Type B pancreatic cell (in vitro differentiated cells): ENCODE measurements at places on chromosomes 13 and 19.

DNA sequence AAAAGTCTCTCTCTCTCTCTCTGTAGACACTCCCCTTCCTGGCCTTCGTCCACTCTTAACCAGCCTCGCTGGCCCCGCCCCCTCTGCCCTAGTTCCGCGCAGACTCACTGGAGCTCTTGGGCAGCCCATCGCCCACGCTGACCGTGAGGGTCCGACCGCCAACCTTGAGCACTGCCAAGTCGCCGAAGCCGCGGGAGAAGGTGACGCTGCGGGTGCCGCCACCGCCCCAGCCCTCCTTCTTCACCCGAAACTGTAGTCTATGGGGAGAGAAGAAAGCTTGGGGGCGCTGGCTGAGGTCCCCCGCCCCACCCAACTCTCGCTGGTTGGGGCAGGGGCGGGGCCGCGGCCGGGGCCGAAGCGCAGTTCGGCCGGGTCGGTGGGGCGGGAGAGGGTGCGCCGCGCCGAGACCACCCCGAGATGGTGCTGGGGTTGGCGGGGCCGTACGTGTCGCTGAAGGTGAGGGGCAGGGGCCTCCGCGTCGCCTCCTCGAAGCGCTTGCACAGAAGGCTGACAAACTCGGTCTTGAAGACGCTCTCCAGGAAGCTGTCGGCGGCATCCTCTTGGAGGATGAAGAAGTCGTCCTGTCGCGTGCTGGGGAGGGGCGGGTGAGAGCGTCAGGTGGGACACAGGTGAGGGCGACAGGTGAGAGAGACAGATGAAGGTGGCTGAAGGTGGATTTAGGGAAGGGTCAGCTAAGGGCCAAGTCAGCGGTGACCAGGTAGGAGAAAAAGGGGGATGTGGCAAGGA lies 12.6 kb upstream of the ZNF414 start:
- peak; percentile 95 for DNase-seq

GRCh38 chr13:46086985-46087384 lies 17.8 kb downstream of the CPB2 start:
- DNase-seq, result no peak

GRCh38 chr19:41882568-41883462 lies at the start of gene ARHGEF1:
Gene ARHGEF1, plus strand, starts transcription at chr19:41883184. Its CDS starts 4,899 bp downstream, at chr19:41888083.
- DNase-seq, result no peak

DNA sequence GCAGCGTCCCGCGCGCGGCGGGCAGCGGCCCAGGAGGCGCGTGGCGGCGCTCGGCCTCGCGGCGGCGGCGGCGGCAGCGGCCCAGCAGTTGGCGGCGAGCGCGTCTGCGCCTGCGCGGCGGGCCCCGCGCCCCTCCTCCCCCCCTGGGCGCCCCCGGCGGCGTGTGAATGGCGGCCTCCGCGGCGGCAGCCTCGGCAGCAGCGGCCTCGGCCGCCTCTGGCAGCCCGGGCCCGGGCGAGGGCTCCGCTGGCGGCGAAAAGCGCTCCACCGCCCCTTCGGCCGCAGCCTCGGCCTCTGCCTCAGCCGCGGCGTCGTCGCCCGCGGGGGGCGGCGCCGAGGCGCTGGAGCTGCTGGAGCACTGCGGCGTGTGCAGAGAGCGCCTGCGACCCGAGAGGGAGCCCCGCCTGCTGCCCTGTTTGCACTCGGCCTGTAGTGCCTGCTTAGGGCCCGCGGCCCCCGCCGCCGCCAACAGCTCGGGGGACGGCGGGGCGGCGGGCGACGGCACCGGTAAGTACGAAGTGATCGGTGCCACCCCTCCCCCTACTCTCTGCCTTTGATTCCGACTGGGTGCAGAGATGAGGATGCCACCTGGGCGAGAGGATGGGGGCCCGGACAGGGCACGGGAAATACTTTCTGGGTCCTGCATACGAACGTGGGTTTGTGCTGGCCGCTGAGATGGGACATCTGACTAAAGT lies 874 bp downstream of the TRIM28 start:
- no peak for DNase-seq

DNA sequence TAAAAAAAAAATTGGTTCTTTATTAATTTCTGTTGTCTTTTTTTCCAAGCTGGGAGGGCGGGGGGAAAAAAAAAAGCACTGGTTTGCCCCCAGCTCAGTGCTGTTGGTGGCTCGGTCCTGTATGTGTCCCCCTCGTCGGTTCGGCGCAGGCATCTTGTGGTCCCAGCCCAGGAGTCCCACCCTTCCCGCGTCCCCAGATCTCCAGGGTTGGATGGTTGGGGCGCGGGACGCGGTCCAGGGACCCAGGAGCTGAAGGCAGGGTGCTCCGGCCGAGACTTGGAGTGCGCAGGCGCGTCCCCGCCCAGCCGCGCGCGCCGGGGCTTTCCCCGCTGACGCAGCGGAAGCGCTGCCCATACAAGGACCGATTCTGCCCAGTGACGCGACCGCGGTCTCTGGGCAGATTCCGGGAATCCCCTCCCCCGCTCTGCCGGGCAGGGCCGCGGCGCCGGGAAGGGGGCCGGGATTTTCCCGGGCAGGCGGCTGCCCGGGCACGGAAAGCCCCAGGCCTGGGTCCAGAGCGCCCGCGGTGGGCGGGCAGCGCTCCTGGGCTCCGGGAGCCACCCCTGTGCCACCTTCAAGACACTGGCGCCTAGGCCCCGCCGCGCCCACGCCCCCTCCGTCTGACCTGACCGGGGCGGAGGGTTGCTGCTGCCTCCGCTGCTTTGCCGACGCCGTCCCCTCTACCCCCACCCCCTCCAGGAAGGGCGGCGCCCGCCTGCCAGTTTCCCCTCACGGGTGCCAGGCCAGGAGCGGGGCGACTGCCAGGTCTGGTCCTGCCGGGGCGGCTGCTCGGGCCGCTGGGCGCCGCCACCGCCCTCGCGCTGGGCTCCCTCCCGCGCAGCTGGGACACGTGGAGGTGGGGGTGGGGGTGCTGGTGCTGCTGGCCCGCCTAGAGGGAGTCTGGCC lies 2.3 kb downstream of the JUNB start:
- peak; percentile 94 for DNase-seq

- no peak for DNase-seq
Observed at GRCh38 chr19:37907735-37908455, 887 bp downstream of the SIPA1L3 start.

GRCh38 chr13:100497389-100497788 lies 91.2 kb downstream of the GGACT start:
- DNase-seq, result no peak

DNA sequence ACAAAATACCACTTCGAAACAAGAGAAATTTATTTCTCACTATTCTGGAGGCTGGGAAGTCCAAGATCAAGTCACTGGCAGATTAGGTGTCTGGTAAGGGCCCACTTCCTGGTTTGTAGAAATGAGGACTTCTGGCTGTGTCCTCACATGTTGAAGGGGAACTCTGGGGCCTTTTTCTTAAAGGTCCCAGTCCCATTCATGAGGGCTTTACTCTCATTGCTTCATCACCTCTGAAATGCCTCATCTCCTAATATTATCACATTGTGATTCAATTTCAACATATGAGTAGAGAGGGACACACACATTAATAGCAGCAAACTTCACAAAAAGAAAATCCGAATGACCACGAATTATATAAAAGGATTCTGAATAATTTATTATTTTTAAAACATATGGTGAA lies 21.6 kb upstream of the SIGLEC14 start:
- DNase-seq, result no peak

GRCh38 chr13:49690133-49690994 lies 922 bp downstream of the EBPL start:
- no peak for DNase-seq

DNA sequence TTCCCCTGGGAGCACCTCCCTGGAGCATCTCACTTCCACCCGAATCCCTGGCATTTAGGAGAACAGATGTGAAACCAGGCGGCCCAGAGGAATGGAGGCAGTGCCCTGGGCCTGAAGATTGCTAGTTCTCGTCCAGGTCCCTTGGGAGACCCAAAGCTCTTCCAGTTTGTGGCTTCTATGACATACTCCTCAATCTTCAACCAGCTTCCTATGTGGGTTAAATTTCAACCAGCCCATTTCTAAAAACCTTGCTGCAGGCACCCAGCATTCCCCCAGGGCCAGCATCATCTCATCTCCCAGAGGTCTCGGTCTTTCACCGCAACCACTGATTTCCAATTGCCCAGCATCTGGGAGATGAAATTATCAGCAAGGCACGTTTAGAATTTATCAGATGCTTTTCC lies 46.0 kb upstream of the STK24 start:
- no peak for DNase-seq

- no peak for DNase-seq
Observed at GRCh38 chr13:20118268-20119140, 42.3 kb downstream of the GJA3 start.

DNA sequence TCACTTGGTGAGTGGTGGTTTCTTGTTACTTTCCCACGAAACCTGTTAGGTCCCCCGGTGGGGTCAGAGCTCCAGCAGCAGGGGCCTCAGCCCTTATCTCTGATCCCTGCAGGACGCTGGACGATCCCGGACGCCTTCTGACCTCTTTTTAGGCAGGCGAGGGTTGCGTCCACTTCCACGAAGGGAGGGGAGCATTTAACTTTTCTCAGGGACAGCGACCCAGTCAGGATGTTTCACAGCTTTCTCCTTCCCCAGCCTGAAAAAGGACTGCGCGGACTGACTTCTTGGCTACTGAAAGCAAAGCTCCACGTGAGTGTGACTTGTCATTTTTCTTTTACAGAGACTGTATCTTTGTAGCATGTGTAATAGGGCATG lies 692 bp downstream of the ZNF234 start:
- DNase-seq, result no peak

- no peak for DNase-seq
Observed at GRCh38 chr19:12936582-12936981, 1.8 kb upstream of the CALR start.

- no peak for DNase-seq
Observed at GRCh38 chr13:94176561-94176960, 302.9 kb downstream of the DCT start.

GRCh38 chr19:35462476-35462953 lies 14.5 kb downstream of the FFAR2 start:
- DNase-seq, result no peak

GRCh38 chr13:112891477-112892401 lies 77.3 kb upstream of the MCF2L start:
- no peak for DNase-seq

- no peak for DNase-seq
Observed at GRCh38 chr13:45879666-45880065, 28.1 kb upstream of the SIAH3 start.

DNA sequence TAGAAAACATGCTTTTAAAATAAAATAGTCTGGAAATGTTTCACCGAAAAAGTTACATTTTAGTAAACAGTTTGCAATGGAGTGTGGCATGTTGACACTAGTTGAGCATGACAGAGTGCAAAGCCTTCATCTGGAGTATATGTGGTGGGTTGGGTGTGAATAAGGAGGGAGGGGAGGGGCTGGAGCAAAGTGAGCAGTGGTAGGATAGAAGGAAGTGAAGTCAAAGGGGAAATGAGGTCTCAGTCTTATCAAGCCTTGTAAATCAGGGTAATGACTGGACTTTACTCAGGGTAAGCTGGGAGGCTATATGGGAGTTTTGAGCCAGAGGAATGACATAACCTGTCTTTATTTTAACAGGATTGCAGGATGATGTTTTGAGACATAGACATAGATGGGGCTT lies 222.8 kb downstream of the PCDH20 start:
- no peak for DNase-seq

DNA sequence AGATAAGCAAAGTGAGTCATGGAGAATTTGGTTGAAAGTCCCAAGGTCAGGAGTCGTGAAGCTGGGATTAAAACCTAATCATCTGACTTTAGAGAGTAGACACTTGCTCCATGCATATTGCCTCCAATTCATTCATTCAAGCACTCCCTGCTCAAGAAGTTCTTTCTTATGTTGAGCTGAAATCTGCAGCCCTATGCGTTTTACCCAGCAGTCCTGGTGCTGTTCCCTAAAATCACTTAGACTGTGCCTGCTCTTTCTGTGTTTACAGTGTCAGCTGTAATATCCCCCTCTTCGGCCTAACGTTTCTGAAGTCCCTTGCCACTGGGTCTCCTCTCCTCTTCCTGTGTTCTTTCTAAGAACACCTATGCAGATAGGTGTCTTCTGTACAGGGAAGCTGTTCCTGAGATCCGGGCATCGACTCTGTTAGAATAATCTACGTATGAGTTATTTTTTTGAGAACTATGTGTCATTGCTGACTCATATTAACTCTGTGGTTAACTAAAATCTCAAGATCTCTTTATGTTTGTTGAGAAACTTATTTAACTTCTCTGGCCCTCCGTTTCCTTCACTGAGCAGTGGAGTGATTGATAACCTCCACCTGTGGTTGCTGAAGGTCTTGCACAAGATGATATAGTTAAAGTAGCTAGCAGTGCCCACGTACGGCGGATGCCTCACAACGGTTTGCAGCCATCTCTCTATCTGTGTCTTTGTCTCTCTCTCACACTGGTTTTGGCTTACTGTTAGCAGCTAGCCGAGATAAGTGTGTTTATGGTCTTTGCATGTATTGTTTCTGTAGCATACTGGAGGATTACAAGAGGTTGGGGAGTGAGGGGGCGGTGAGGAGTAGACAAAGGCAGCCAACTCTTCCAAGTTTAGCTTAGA lies 4.7 kb downstream of the ALOX5AP start:
- no peak for DNase-seq

DNA sequence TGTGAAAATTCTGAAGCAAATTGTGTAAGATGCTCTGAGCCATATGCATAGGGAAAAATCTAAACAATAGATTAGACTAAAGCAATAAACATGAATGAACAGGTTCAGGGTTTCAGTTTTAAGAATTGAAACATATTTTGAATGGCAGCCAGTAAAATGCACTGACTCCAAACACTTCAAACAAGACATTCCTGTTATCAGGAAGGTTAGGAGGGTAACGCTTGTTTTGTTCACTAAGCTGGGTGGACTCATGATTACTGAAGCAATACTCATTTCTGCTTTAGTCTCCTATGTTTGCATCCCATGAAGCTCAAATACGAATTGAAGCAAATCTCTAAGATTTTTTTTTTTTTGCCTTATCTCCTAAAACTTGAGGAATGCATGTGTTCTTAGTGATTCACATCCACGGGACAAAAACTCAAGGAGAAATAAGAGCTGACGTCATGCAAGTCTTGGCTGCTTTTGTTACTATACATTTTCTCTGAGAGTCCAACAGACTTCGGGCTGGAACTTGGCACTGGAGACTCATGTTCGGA lies 29.1 kb upstream of the IGFL4 start:
- DNase-seq, result no peak

DNA sequence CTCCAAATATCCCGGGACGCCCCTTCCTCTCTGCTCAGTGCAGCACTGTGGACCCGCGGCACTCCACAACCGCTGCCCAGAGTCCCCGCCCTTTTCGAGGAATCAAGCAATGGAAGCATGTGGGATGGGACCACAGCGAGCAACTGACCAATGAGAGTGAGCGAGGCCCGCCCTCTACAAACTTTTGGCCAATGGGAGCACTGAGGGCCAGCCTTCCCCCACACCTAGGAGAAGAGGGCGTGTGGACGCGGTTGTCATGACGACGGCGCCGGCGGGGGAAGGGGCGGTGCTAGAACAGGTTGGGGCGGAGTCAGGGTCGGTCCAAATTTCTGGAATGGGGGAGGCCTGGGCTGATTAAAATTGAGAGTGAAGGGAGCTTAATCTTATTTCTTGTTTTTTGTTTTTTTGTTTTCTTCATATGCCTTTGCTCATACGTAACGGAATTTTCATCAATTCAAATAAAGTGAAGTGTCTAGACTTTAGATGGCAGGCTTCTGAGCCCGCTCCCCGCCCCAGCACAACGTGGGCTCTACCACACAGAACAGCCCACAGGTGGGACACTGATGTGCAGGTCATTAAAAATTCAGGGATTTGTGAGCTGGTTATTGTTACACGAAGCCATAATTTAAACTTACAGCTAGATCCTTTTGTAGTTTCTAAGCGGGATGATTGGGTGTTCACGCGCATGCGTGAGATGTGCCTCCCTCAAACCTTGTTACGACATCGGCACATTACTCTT lies at the start of gene DNAAF3:
TSS of gene DNAAF3 (minus strand) at position 84 of the 739 bp plus-strand sequence. CDS start 200 bp downstream, outside the sequence.
- peak; percentile 98 for DNase-seq
